Activated CD8-positive, alpha-beta memory T cell treated with anti-CD3 and anti-CD28 coated beads for 1 hour (primary cell): ENCODE measurements at places on chromosomes 3 and 15.
A peak's percentile ranks its signal among the peaks of the same experiment; 100 is the strongest.

DNA sequence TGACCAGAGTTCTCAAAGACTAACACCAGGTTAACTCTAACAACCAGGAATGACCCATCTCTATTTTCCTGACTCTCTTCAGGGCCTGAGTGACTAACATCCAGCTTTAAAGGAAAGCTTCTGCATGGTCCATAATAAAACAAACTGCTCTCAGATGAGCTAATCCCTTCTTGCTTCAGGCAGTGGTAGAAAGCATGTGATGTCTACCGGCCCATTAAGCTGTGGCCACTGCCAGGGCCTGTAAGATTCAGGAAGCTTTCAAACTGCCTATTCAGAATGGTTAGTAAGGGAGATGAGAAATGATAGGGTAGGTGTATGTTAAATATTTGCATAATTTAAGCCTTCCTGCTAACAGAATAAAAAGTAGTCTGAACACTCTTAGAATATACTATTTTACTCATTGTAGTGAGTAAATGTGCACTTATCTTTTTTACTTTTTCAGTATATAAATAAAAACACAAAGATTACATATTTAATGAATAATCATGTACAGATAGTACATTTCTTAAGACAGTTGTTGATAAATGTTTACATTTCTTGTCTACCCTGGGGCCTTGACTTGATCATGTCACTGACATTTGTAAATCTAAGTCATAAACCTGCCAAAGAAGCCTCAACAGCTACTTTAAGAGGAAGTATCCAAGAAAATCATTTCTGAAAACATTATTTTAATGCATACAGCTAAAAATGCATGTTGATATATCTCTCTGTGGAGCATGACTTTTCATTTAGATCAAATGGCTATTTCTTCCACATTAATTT, 222.0 kb downstream of the MCTP2 start:
- DNase-seq = no peak

GRCh38 chr3:12961007-12961696, 112.1 kb downstream of the IQSEC1 start:
- no peak for DNase-seq

- DNase-seq = no peak
Observed at GRCh38 chr3:30421266-30421665, 185.1 kb upstream of the TGFBR2 start.

DNA sequence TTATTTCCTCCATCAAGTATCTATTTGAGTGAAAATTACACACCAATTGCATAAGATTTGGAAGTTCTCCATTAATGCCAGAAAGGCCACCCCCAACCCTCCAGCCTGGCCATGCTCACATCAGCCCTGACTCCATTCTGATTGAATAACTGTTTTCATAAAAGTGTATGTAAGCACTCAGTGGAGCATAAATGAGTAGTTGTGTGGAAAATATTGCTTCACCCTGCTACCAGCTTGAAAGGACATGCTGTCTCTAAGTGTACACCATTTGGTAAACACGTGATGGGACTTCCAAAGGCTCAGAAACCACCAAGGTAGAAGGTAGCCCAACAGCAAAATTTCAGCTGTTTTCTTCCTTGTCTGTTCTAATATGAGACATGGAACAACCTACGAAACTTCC, 393.8 kb downstream of the ZNF385D start:
- DNase-seq = no peak

- no peak for DNase-seq
Observed at GRCh38 chr15:65094294-65094995, 17.9 kb downstream of the KBTBD13 start.

- DNase-seq = no peak
Observed at GRCh38 chr15:68249058-68249713, 19.7 kb upstream of the CLN6 start.

DNA sequence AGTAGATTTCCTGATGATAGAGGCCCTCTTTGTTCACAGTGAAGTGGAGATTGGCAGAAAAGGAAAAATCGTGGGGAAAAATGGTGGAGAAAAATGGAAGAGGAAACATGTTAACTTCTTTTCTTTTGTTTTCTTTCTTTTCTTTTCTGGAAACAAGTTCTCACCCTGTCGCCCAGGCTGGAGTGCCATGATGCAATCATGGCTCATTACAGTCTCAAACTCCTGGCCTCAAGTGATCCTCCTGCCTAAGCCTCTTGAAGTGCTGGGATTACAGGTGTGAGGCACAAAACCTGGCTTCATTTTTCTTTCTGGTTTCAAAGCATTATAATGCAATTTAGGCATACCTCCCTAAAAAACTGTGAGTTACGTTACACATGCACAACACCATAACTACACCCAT, 464.2 kb downstream of the MECOM start:
- DNase-seq = no peak

- no peak for DNase-seq
Observed at GRCh38 chr3:130340766-130341165, 4.7 kb upstream of the COL6A5 start.

DNA sequence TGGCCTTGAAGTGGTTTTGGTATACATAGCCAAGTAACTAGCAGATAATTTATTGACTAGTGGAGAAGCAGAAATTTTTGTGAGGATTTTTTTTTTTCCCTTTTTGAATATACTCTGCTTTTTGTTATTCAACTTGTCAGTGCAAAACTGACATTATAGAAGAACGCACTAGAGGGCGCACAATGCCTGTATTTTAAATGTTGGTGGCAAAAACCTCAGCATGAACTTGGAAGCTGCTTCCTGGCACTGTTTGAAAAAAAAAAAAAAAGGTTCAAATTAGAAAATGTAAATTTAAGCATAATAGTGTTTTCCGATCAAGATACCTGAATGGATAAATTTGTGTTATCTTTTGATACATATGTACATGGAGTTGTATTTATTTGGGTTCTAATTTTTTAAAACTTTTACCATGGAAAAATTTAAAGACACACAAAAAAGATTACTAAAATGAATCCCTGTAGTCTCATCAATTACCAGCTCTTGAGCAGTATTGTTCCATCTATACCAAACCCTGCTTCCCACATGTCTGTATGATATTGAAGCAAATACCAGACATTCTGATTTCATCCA, 56.0 kb downstream of the SLC25A26 start:
- peak; percentile 24 for DNase-seq

DNA sequence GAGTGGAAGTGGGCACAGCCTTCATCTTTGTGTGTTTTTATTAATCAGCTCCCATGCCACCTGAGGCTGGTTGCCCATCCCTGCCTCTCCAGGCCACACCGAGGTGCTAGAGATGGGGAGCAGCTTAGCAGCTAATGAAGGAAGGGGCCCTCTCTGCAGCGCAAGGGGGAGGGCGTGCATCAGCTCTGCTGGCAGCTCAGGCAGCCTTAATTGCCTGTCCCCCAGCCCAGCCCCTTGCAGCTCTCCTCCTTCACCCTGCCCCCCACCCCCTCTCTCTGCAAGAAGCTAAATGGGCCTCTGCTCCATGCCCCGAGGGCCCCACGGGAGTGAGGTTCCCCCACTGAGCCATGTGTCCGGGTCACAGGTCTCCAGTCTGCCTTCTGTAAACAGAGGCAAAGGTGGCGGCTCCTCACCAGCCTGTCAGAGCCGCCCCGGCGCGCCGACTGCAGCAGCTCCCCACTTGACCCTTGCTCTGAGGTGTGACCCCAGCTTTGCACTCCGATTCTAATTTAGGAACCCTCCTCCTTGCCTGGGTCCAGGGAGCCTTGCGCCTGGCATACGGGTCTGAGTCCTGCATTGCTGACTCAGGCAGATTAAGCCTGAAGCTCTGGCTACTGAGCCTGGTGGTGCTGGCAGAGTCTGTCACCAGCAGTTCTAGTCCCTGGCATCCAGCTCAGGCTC, 27.9 kb upstream of the NTRK3 start:
- DNase-seq = no peak

DNA sequence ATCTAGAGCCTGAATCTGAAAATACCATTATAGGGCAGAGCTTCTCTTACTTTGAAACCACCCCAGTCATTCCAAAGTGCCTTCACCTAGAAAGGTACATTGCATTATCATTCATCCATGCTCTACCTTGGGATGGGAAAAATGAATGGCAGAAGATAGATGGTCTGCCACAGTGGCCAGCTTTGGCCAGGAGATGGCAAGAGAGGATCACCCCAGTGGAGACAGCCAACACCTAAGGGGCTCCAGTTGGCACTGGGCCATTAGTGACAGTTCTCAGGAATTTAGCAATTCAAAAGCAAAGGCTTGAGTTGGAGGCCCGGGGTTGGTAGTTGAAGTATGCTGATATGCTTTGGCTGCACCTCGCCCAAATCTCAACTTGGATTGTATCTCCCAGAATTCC, 253.6 kb upstream of the MRPL3 start:
- no peak for DNase-seq

- no peak for DNase-seq
Observed at GRCh38 chr15:43702701-43703424, 9.2 kb downstream of the CKMT1A start.

- DNase-seq = no peak
Observed at GRCh38 chr15:62783303-62783957, 259.1 kb upstream of the TPM1 start.

- DNase-seq = no peak
Observed at GRCh38 chr3:139101396-139101795, 56.7 kb upstream of the PRR23C start.

DNA sequence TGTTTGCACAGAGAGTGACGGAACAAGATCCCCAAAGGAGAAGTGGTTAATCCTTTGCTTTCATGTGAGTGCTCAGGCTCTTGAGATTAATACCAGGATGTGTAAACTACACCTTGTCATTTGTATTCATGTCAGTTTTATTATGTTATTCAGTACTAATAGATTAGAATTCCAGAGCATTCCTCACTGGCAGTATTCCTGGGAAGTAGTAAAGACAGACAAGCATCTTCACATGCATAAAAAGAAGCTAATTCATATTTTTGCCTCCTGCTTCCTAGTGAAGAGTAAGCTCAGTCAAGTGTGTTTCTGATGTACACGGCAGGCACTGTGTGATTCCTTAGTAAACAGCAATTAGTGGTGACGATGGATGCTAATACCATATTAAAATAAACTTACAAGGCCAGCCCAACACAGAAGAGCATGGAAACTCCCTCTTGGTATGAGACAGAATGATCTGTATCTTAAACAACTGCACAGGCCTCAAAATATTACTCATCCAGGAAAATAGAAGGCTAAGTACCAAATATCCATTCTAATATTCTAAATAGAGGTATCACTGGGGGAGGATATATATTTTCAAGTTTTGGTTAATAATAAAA, 336.8 kb upstream of the MCTP2 start:
- no peak for DNase-seq

DNA sequence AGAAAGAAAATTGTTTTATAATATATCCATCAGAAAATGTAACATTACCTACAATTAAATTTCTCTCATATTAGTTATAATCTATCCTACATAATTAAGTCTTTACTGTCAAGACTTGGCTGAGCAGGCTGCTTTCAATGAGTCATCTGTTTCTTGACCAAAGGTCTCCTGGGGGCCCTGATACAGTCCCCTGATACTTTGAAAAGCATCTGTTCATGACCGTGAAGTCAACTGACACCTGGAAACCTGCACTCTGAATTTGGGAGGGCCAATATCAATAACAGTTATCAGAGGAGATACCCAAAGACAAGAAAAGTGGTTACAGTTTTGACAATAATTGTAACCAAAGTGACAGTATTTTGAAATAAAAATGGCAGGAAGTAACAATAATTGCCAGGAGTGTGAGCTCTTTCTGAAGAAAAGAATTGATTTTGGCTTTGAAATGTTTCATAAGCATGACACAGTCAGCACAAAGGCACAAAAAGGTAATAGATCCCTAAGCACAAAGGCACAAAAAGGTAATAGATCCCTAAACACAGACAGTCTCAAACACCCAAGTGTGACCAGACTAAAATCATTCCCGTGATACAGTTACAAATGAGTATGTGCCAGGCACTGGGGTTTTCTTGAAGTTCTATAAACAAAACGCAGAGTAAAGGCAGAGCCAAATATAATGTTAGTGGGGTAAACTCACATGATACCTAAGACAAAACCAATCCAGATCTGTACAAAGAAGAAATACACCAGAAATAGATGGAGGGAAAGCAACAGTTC, 260.7 kb downstream of the PLOD2 start:
- no peak for DNase-seq

DNA sequence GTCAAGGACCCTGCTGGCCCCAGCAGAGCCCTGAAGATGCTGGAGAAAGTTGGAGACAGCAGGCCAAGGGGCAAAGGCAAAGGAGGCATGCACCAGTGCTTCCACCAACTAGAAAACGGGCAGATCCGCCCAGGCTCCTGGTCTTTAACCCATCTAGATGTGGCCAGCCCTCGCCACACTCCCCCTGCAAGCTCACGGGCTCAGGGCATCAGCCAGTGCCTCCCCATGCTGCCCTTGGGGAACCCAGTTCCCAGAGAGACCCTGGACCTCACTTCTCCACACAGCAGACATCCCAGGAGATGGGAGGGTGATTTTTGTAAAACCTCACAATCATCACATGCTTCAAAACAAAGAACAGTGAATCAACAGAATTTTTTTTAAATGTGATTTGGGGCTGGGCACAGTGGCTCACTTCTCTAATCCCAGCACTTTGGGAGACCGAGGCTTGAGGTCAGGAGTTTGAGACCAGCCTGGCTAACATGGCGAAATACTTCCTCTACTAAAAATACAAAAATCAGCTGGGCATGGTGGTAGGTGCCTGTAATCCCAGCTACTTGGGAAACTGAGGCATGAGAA, 24.5 kb downstream of the CYFIP1 start:
- DNase-seq = no peak

DNA sequence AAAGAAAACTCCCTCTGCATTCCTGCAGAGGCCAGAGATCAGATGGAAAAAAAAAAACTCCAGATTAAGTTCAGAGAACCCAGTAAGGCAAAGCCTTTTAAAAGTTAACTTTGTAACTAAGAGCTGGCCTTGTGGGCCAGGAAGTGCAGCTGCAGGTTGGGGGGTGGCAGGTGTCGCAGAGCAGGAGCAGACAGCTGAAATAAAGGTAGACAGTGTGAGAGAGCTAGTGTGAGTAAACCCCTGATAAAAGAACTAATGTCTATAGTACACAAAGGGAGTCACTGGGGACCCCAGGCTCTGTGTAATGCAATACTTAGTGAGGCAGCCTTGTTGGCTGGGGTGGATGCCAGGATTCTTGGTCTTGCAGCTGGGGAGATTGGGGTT, 42.1 kb downstream of the PPCDC start:
- no peak for DNase-seq

- DNase-seq = no peak
Observed at GRCh38 chr15:88695691-88696251, 57.0 kb downstream of the ISG20 start.

DNA sequence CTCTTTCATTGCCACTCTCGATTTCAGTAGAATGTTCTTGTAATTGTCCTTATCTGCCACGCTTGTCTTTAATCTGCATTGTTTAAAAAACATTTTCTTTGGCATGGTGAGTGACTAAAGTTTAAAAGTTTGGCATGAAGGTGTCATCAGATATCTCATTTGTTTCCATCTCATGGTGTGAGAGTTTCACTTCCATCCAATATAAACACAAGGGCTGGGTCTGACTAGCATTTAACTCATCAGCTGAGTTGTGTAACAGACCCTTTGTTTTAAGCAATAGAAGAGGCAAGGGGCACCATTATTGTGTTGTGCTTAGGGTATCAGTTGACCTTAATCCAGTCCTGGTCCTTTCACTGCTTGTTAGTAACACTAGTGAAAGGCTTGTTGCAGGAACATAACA, 49.9 kb upstream of the IL12A start:
- DNase-seq = no peak

- no peak for DNase-seq
Observed at GRCh38 chr3:197320582-197320981, 22.2 kb upstream of the DLG1 start.

GRCh38 chr3:7977245-7978086, 524.2 kb upstream of the LMCD1 start:
- DNase-seq = no peak

- DNase-seq = no peak
Observed at GRCh38 chr3:184259878-184260723, 1.3 kb downstream of the CAMK2N2 start.

- no peak for DNase-seq
Observed at GRCh38 chr3:194212845-194213331, 76.9 kb downstream of the HES1 start.
